PC-9 (cell line): ENCODE measurements at places on chromosomes 2 and 18. TPM values are rescaled to one million over a fixed set of nuclear protein-coding genes. Genes with fewer than 3 reads are reported as not detected.

DNA sequence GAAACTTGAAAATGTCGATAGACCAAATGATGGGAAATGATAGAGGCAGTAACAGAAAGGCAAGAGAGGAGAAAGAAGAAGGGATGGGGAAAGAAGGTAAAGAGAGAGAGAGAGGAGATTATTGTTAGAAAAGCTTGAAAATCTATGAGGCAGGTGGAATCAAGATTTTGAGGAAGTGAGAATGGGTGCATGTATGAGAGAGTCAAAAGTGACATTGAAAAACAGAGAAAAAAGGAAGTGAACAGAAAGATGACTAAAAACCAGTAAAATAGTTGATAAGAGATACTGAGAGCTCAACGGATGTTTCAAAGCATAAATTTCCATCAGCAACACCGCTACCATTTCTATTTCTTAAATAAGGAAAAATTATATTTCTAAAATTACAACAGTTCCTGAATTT is 327.4 kb upstream of the CWC22 start:
- no peak for DNase-seq

GRCh38 chr2:233789554-233789953 is 11.4 kb downstream of the MROH2A start:
- no peak for DNase-seq

GNLY gene
- total RNA-seq, result not detected in 2 replicates

AOX1 gene
- total RNA-seq, result 4.1 and 5.1 TPM in 2 replicates

DNA sequence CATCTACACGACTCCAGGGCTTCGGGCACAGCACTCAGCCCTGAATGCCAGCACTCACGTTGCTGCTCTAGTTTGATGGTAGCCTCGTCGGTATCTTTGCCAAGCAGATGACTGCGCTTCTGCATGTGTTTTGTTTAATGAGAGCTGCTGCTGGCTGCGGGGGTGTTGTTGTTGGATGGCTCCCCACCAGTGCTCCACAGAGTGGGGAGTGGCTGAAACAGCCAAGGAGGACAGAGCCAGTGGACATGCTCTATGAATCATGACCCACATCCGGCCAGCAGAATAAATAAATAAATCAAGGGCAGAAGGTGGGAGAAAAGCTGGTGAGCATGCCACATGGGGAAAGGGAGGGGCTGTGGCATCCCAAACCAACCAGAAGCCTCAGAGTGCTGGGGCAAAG is 131.2 kb upstream of the SOX11 start:
- no peak for DNase-seq

DNA sequence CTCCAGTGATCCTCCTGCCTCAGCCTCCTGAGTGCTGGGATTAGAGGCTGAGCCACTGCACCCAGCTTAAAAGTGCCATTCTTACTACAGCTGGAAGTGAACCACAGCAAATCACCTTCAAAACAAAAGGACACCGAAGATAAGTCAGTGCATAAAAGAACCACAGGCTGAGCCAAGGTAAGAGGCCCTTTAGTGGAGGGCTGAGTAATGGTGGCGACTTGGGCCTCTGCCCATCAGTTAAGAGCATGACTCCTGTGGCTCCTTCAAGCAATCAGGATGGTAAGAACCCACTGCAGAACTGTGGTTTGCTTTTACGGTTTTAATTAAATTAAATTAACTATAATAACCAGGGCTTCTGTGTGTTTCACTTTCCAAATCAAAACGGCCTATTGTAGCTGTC is 75.1 kb downstream of the CTAGE1 start:
- peak; percentile 72 for DNase-seq

EFR3B gene
- 0.20 TPM in 1 of 2 replicates, not detected in the other for total RNA-seq

ASB18 gene
- 0.46 TPM in 1 of 2 replicates, not detected in the other for total RNA-seq

GRCh38 chr2:10188211-10188610 is 65.7 kb downstream of the RRM2 start:
- no peak for DNase-seq

UGT1A6 gene
- 549 and 643 TPM in 2 replicates for total RNA-seq

DNA sequence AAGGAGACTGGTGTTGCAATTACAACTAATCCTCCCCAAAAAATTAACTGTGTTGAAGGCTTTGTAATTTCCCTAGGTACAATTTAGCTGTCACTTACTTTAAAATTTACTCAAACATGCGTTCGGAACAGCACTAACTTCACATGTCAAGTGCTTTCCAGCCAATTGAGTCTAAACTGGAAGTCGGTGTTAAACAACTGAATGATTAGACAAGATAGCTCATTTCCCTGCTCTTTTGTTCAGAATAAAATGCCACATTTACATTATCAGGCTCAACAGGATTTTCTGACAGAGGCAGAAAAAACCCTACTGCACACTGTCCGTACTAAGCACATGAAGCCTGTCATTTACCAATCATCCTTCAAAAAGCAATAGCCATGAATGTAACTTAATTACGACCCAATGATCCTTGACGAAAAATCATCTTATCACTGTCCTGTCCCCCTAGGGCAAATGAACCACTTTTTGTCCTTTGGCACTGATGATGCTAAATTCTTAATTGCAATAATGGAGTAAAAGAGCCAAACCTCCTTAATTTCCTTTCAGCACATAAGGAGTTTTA is 56.0 kb downstream of the LRPPRC start:
- DNase-seq, result no peak

DNA sequence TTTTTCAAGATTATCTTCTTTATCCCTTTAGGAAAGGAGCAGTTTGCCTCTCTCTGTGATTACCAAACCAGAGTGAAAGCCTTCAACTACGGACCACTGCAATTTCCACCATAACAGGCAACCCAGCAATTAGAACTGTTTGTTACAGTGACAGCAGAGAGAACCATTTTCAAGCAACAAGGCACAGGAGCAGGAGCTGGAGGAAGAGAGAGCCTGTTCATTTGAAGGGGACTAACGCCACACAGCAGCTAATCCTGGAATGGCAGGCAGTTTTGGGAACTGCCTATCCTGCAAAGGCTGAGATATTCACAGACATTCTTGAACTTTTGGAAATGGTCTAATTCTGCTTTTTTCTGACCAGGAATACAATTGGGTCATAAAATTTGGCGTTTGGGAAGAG is 1541.9 kb upstream of the PIK3C3 start:
- DNase-seq, result no peak

DNA sequence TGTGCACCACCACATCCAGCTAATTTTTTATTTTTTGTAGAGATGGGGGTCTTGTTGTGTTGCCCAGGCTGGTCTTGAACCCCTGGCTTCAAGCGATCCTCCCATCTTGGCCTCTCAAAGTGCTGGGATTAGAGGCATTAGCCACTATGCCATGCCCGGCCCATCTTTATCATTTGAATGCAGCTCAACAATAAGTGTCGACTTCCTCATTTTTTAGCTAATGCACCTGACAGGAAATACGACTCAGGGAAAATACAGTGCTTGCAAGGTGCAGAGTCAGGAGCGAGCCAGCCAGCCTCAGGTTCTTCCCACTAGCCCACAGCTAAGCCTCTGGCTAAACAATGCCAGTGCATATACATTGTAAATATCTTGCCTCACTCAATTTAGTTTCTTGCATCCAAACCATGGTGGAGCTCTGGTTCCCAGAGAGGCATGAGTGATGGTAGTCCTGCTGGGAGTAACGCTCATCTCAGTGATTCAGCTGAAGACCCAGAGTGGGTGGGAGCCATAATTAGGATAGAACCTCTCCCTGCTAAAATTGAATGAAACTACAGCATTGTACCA is 135.0 kb downstream of the TGIF1 start:
- peak; percentile 25 for DNase-seq

GRCh38 chr2:219453671-219454590 is 19.3 kb downstream of the SPEG start:
- peak; percentile 59 for DNase-seq

DNA sequence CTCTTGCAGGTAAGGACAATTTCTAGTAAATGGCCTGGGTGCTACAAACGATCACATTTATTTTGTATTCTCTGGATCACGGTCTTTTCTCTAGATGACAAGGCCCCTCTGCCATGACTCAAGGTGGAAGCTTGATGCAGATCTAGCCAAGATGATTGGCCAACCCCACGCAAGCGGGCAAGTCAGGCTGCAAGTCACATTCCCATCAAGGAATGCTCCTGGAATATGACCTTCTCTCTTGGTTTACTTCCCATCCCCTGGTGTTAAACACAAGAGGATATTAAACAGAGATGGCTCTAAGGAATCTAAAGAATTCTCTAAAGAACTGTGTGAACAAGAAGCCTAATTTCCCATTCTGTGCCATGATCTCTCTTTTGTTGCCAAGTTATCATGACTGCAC is 97.3 kb upstream of the SERPINE2 start:
- no peak for DNase-seq

DNA sequence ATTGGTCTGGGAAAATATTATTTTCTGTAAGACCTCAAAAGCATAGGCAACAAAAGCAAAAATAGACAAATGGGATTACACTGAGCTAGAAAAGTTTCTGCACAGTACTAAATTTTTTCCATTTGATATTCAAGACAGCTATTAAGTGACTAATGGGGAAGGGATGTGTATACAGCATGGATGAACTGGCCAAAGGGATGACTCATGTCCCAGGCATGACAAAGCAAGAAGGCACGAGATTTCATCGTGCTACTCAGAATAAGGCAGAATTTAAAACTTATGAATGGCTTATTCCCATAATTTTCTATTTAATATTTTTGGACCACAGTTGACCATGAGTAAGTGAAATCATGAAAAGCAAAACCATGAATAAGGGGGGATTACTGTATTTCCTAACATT is 1250.1 kb upstream of the GYPC start:
- DNase-seq, result peak; percentile 63

- no peak for DNase-seq
These were observed 265.1 kb downstream of the SH3BP4 start for GRCh38 chr2:235216901-235217300.

GAL3ST2 gene
- 3.9 and 4.3 TPM in 2 replicates for total RNA-seq

TOGARAM2 gene
- total RNA-seq, result 0.44 and 0.45 TPM in 2 replicates

PKP4 gene
- total RNA-seq, result 55.5 and 59.1 TPM in 2 replicates

UGT1A10 gene
- not detected in 2 replicates for total RNA-seq

C2orf78 gene
- total RNA-seq, result not detected in 2 replicates

NPAS2 gene
- total RNA-seq, result 38.3 and 41.2 TPM in 2 replicates

- DNase-seq, result peak; percentile 79
These were observed 95.1 kb downstream of the MTCL1 start for GRCh38 chr18:8800445-8800844.

DNA sequence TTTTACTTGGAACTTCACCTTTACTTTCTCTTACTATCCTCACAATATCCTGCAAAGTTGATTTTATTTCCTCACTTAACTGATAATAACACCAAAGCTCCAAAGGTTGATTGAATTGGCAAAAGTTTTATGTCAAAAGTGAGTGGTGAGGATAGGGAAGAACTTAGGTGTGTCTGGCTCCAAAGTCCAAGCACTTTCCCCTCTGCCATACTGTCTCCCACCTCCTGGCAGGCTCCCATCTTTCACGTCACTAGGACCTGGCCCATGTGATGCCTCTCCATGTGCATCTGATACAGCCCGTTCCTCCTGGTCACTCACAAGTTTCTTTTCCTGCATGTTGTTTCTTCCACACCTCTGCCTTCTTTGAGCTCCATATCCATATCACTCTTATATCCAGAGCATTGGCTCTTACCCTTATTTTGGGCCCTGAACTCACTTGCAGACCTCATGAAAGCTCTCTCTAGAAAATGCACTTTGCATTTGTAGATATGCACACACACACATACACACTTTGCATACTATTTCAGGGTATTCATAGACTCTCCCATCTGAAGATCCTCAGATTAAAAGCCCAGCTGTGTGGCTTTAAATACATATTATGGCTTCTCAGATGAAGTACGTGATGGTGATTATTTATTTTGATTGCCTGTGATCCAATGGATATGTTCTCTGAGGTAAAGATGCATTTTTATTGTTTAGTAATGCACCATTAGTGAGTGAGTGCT is 12.3 kb downstream of the MEP1B start:
- DNase-seq, result no peak

DNA sequence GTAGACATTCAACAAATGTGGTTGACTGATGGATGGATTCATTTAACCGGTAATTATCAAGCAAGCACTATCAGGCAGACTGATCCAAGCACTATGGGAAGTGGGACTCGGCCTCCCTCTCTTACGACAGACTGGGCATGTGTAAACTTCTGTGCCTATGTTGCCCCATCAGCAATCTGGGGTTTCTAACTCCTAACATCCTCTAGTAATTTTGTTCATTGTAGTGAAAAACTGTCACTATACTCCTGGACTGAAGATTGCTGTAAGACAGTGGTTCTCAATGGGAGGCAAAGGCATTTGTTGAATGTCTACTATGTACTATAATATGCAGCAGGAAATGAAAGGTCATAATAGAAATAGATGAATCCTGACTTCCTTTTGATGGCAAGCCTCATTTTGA is 51.2 kb upstream of the CREB1 start:
- no peak for DNase-seq

SCN9A gene
- total RNA-seq, result 3.4 and 5.2 TPM in 2 replicates

GRCh38 chr18:250685-251084 is 17.2 kb downstream of the THOC1 start:
- no peak for DNase-seq

- no peak for DNase-seq
These were observed 25.4 kb downstream of the HPCAL1 start for GRCh38 chr2:10327896-10328669.

SCN7A gene
- not detected in 2 replicates for total RNA-seq

DNA sequence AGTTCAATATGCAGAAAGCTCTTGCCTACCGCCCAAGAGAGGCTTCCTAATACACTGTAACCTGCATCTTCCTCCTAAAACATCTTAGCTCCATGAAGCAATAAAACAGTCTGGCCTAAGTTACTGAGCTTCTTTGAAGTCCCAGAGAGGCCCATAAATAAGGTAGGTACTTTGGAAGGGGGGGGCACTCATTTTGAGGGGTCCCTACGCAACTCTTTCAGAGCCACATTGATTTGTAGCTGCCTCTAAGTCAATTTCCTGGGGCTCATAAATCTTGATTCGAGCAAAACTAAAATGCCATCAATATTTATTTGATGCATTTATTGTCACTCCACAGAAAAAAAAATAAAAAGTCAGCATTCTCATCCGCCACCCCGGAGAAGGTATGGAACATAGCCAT is 60.4 kb upstream of the SIX2 start:
- DNase-seq, result no peak

ITGAV gene
- 25.0 and 28.0 TPM in 2 replicates for total RNA-seq

DNA sequence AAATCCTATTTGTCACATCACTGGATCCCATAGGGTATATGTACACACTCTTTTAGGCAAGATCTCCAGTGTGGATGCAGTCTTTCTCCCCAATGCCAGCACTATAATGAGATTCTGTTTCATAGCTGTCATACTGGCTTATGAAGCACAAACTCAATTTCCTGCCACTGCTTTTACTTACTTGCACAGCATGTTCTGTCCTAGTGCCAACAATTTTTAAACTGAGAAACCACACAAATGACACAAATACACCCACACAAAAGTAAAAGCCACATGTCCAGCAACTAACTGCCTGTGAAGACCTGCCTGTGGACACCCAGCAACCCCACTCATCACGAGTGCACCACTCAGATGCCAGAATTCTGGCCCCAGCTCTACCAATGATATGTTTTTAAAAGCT is 29.6 kb upstream of the RNU4ATAC start:
- DNase-seq, result no peak

ADRA2B gene
- 0.26 and 0.55 TPM in 2 replicates for total RNA-seq

- no peak for DNase-seq
These were observed 48.9 kb downstream of the ARL4C start for GRCh38 chr2:234447963-234448362.

- no peak for DNase-seq
These were observed 34.8 kb upstream of the SLC35F6 start for GRCh38 chr2:26729311-26729710.

ZSWIM2 gene
- not detected in 2 replicates for total RNA-seq
